Femur (tissue), 1 donor: ENCODE measurements at places on chromosomes 4 and X.

- no peak for DNase-seq
These were observed 68.8 kb downstream of the DDX60L start for GRCh38 chr4:168411318-168412150.

DNA sequence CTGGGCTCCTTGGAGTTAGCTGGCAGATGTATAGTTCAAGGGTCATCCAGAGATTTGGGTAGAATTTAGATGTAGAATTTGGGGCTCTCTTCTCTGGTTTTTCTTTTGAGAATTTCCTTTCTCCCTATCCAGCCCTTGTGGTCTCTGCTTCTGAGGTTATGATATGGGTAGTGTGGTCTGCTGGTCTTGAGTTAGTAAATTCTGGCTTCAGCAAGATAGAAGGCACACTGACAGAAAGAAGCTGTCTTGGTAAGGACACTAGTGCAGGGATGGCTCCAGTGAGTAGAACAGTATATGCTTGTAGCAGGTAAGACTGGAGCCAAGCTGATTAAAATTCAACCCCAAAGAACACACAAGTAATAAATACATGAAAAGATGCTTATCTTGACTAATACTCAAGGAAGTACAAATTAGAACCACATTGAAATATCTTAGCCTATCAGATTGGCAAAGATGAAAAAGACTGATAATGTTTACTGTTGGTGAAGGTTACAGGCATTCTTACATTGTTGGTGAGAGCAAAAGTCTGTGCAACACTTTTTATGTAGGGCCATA is 2.1 kb upstream of the IL9R start:
- DNase-seq: no peak

- no peak for DNase-seq
These were observed 10.9 kb downstream of the ADGRA3 start for GRCh38 chr4:22504922-22505321.

- no peak for DNase-seq
These were observed 104.1 kb downstream of the C4orf51 start for GRCh38 chr4:145784036-145784435.

DNA sequence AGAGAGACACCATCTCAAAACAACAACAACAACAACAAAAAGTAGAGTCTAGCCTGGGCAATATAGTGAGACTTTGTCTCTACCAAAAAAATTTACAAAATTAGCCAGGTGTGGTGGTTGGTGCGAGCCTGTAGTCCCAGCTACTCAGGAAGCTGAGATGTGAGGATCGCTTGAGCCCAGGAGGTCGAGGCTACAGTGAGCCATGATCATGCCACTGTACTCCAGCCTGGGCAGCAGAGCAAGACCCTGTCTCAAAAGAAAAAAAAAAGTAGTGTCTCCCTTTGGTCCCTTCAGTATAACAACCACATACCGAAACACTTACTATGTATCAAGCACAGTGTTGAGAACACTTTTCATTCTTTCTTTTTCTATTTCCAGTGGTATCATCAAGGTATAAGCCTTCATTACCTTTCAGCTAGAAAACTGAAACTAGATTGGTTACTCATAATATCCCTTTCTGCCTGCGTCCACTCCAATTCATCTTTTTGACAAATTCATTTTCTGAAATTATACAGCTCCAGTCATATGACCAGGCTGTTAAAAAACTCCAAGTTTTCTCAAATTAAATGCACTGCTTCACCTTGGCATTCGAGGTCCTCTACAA is 54.1 kb downstream of the RPS6KA3 start:
- DNase-seq: no peak

DNA sequence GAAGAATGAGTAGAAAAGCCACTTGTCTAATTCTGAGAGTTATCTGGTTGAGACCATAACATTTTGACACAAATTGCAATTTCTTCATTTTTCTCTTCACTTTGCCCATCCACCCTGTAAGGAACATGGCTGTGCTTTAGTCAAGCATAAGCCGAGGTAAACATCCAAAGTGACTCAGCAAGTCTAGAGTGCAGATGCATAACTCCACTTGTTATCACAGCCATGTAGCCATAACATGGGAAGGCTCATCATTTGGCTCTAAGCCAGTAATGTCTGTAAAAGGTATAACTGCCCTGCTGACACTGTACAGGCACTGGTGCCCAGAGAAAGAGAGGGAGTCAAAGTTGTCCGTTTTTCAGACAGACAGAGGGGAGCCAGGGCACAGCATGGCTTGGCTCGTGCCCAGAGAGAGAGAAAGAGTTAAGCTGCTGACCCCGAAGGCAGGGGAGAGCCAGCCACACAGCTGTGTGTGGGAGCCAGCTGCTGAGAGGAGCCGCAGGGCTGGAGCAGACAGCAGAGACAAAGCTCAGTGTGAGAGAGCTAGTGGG is 76.9 kb upstream of the EXOC1L start:
- no peak for DNase-seq

DNA sequence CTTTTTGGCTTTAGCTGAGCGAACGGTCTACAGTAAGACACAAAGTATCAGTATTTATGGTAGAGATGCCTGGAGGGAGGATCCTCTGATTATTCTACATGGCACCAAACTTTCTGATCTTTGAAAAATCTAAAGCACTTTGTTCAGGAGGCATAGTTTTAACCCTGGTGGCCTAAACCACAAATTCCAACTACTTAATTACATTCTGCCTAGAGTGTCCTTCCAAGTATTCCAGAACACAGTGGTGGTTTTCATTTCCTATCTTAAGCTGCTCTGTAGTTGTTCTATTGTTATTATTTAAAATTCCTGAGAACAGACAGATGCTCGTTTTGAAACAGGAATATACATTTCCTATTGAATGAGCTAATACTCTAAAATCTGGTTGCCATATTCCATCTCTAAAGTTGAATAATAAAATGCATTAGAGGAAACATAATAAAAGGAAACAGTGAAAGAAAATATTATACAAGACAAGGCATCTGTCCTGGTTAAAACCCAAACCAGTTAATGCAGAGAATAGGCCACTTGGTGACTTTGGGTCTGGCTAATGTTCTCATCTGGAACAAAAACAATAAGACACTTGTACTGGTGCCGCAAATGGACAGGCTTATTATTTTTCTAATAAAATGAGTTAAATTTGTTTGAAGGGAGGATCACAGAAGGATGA is 657.4 kb downstream of the SPRY1 start:
- no peak for DNase-seq

GRCh38 chr4:81460191-81460701 is 11.5 kb downstream of the RASGEF1B start:
- no peak for DNase-seq

GRCh38 chr4:154314248-154314647 is 177.4 kb downstream of the DCHS2 start:
- DNase-seq: peak; percentile 41

GRCh38 chr4:8323947-8324555 is 54.5 kb downstream of the HTRA3 start:
- DNase-seq: peak; percentile 12

DNA sequence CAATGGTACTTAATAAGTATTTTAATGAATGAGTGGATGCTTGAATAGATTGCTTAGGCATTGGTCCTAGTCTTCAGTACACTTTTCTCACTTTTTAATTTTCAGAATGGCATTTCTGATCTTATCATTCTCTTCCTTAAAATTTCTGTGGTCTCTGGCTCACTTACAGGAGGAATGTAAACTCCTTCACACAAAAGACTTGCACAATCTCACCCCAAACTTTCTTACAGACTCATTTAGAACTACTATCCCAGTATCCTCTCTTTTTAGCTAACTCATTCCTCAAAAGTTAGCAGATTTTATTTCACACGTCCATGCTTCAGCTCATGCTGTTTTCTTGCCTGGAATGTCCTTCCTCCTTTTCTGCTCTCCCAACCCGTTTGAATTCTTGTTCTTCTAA is 350.1 kb downstream of the GRXCR1 start:
- DNase-seq: no peak

DNA sequence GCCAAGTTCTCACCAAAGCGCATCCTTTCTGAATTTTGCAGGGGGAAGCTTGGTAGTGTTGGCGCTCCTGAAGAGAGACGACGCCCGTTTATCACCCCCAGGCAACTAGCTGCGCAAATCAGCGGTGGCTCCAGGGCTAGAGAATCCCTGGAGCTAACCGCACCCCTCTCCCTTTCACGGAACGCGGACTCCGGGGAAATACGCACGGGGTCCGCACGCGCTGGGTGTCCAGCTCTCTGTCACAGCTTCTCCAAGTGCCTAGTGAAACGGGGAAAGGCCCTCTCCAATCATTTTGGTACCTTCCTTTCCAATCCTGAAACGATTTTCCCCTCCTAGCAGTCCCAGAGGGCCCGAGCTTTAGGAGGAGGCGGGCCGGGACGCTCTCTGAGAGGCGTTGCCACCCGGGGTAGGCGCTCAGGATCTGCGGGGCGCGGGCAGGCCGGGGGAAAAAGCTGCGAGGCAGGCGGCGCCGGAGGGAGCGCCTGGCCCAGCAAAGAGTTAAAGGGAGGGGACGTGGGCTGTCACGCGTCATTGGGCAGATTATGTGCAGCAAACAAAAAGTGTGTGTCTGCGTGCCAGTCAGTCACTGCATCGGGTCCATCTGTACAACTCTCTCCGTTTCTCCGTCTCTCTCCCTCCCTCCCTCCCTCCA is at the start of gene PRDM8:
Gene PRDM8, plus strand, starts transcription at position 582 of the 652 bp plus-strand sequence. CDS start 2,578 bp downstream, outside the sequence.
- peak; percentile 29 for DNase-seq

GRCh38 chrX:116172976-116173375 is 2.4 kb downstream of the AGTR2 start:
- DNase-seq: peak; percentile 38

- DNase-seq: no peak
These were observed 26.4 kb upstream of the EGF start for GRCh38 chr4:109886303-109886702.

GRCh38 chr4:187059021-187059420 is 335.4 kb upstream of the FAT1 start:
- DNase-seq: no peak

DNA sequence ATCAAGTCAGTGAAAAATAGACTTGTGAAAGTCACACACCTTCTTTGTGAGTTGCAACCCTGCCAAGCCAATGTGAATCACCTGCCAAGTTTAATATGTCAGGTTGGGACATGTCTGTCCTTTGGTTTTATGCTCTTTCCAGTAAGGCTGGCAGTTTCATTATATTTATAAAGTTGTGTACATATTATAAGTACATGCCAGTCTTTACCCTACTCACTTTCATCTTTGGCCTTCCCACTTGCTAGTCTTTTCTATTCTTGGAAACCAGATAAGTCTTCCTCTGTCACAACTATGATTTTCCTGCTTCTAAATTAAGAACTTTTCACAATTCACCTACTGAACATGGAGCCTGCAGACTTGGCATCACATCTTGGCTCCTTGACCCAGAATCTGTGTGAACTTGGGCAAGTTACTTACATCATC is 680.7 kb upstream of the BOD1L1 start:
- DNase-seq: no peak

DNA sequence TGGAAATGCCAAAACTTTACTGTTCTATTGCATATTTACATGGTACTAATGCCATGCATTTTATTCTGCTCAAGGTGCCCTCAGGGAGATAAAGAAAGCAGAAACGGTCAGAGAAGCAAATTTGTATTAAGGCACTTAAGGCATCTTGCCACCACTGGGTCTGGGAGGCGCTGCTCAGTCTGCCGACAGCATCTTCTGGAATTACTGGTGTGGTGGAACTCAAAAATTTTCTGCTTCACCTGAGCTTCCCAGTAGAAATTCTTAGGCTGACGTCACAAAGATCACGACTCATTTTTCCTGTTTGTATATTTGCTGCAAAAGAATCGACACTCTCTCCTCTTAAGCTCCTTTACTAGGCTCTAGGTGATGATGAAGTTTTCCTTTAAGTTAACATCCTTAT is 3.0 kb downstream of the RASSF6 start:
- no peak for DNase-seq

DNA sequence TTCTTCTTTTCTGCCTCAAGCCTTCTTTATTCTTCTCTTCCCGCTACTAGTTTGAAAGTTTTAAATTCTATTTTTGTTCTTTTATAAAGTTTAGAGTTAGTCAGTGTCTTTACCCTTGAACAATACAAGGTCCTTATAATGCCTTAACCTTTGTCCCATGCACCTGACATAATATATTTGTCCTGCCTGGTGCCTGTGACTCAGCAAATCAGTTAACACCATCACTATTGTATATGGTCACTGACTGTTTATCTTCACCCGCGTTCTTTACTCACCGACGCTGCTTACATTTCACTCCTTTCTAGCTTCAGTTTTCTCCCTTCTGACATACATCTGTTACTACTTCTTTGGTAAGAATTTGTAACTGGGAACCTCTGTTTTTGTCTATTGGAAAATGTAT is 5.7 kb downstream of the SMIM20 start:
- DNase-seq: no peak

DNA sequence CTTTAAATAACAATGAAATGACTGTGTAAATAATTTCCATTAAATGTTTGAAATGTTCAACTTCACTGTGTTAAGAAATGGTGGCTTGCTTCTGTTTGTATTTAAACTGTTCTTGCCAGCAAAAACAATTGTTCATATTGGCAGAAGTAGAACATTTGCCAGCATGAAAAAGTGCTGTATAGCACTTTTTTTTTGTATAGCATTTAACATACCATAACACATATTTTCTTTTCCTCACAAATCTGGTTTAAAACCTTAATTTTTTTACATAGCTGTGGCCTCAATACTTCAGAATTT is 94.1 kb downstream of the COX18 start:
- DNase-seq: no peak

DNA sequence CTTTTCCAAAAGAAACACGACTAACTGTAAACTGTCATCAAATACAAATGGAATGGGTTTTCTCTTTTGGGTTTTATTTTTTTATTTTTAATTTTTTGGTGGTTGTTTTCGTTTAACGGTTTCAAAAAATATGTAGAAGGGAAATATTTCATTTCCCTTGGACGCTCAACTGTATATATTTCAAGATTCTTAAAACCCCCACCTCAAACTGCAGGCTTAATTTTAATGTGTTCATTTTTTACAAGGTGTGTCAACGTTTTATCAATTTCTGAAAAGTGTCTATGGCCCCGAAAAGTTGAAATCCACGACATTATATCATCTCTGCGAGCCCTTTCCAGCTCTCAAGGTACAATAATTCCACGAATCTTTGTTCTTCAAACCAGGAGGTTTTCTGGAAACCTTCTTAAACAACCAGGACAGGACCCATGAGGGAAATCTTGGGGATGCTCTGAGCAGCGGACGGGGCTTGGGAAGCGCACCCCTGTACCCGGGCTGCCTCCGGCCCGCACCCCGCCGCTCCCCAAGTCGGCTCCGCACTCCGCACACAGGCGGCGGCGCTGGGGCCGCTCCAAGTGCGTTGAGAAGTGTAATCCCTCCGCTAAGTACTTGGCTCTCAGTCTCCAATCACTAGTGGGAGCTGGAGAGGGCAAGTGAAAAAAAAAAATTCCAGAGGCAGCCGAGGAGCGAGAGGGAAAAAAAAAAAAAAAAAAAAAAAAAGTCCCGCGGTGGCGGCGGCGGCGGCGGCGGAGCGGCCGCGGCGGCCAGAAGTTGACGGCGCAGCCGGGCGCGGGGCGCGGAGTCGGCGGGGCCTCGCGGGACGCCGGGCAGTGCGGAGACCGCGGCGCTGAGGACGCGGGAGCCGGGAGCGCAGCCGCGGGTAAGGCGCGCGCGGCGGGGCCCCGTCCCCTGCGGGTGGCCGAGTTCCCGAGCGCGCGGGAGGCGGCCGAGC is at the start of gene BMPR1B:
Gene BMPR1B, plus strand, starts transcription at position 764 of the 949 bp plus-strand sequence. CDS start 346,470 bp downstream, outside the sequence.
- DNase-seq: peak; percentile 66

DNA sequence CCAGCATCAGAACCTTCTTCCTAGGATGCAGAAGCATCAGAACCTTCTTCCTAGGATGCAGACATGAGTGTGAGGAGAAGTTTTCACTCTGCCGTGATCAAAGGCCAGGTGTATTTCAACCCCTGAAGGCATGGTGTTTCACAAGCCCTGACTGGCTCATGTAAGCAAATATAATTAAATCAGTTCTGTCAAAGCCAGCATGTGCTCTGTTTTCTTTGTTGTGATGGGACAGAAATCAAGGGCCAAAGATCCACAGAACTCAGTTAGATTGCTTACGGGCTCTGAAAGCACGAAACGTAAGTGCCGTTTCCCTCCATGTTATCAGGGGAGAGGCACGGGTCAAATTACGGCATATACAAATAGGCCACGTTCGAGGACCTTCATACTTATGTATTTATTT is 32.0 kb upstream of the CLDN24 start:
- DNase-seq: no peak
